Sigmoid colon (tissue), 7 donors: ENCODE measurements at places on chromosomes 6 and 20. TPM values are rescaled to one million over a fixed set of nuclear protein-coding genes. Genes with fewer than 3 reads are reported as not detected.

GRCh38 chr20:5996765-5997164 is 46.3 kb downstream of the MCM8 start:
- no peaks in the 10 kb centered on the region for H3K27me3 ChIP-seq

DNA sequence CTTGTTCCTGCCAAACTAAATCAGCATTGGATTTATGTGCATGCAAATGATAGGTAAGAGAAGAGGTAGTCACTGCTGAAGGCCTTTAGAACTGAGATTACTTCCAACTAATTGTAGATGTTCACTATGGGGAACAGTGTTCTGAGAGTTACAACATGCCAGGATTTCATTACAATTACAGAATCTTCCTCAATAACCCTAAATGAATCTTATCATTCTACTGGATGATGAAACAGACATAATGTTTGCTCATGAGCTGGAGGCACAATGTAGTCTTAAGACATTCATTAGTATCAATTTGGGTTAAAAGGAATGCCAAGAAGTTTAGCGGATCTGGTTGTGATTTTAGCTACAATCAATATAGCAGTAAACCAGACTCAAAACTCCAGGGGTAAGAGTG is 248.9 kb upstream of the THEMIS start:
- no peaks in the 10 kb centered on the region for H3K27me3 ChIP-seq
- H3K27ac ChIP-seq = no peak overlapping the region
- H3K36me3 ChIP-seq = no peaks in the 10 kb centered on the region
- no peak for DNase-seq
- no peak overlapping the region for H3K4me3 ChIP-seq
- H3K4me1 ChIP-seq = no peaks in the 10 kb centered on the region

DNA sequence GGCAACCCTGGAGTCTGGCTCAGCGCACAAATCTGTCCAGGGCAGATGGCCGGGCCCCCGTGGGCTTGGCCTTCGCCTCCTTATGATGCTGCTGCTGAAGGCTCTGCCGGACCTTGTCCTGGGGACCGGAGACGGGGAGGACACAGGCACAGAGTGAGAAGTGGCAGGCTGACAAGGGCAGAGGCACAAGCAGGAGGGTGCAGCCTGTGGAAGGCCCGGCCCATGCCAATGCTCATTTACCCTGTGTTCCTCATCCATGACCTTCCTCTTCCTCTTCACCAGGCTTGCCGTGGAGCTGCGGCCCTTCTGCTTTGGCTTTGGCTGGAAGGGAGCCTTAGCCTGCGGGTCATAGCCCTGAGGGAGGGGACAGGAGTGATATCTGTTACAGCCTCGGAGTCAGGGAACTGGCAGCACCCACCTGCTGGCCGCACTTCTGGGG is 2.4 kb downstream of the B3GALT4 start:
- DNase-seq = no peak
- H3K4me1 ChIP-seq = peaks cover 37% of the 10 kb centered on the region
- H3K4me3 ChIP-seq = no peak overlapping the region

DNA sequence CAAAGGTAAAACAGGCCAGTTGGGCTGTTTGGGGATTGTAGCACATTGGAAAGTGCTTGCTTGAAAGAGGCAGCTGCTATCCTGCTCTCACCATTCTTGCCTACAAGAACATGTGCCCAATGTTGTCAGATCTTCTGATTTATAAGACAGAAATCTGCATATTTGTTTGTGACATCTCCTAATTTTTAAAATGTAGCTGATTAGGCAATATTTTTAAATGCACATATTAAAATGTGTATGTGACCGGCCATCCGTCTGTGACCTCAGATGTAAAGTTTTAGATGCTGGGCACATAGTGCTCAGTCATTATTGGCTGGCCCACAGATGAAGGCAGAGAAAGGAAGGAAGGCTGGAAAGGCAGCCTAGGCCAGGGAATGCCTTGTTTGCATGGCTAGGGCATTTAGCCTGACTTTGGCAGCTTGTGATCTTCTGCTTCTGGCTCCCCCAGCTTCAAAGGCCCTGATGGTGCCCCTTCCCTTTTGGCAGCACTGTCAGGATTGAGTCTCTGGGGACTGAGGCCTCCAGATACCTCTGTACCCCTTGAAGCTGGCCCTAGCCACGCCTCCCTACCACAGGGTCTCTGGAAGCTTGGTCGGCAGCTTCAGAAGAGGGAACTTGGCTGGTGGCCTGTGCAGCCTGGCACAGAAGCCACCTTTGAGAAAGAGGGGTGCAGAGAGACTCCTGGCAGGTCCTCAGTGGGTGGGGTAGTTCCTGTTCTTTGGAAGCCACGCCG is 6.4 kb downstream of the SNPH start:
- H3K27ac ChIP-seq = no peak overlapping the region
- no peaks in the 10 kb centered on the region for H3K36me3 ChIP-seq
- no peaks in the 10 kb centered on the region for H3K27me3 ChIP-seq

DNA sequence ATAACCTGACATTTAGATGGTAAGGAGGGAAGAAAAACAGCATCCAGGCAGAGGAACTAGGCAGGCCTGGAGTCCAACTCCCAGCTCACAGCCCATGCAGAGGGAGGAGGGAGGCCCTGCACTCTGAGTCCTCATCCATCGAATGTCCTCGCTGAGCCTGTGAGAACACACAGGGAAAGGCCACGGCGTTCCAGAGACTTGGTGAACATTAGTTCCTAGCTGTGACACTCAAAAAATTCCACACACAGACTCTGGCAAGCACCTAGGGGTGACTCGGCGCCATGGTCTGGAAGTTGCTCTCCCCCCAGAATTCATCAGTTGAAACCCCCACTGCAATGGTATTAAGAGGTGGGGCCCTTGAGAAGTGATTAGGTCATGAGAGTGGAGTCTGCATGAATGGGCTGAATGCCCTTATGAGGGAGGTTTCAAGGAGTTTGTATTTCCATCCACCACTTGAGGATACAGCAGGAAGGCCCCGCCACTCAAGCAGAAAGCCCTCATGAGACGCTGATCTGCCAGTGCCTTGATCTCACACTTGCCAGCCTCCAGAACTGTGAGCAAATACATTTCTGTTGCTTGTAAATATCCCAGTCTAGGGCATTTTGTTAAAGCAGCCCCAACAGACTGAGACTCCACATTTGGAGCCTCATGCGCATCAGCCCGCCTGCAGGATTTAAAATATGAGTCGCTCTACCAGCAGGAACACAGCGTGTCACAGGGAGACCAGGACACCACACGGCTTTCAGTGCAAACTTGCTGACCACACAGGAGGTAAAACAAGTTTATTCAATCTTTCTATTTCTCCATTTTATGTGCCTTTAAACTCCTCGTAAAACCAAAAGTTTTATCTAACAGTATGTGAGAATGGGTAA is 73.9 kb downstream of the WDR27 start:
- no peak for DNase-seq
- no peak overlapping the region for H3K4me3 ChIP-seq
- no peaks in the 10 kb centered on the region for H3K36me3 ChIP-seq

DNA sequence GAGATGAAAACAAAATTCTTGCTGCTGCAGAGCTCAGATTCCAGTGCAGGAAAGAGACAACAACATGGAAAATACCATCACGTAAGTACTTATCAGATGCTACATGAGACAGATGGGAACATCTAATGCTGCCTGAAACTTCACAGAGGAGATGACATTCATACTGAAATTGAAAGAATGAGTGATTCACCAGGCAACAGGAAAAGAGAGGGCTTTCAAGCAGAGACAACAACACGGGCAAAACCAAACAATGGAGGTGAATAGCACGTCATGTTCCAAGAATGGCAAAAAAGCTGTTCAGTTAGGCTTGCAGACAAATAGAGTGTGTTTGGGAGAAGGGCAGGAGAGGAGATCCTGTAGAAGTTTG is 39.3 kb downstream of the GTF2H5 start:
- no peaks in the 10 kb centered on the region for H3K4me1 ChIP-seq
- no peaks in the 10 kb centered on the region for H3K36me3 ChIP-seq
- H3K4me3 ChIP-seq = no peak overlapping the region
- DNase-seq = no peak
- H3K27ac ChIP-seq = no peak overlapping the region
- no peaks in the 10 kb centered on the region for H3K27me3 ChIP-seq

GRCh38 chr6:4803343-4803744 is 27.1 kb downstream of the CDYL start:
- no peak overlapping the region for H3K27ac ChIP-seq
- DNase-seq = no peak
- no peak overlapping the region for H3K4me3 ChIP-seq
- peaks cover 31% of the 10 kb centered on the region for H3K4me1 ChIP-seq
- H3K36me3 ChIP-seq = no peaks in the 10 kb centered on the region
- no peaks in the 10 kb centered on the region for H3K27me3 ChIP-seq

GRCh38 chr6:95227351-95227750 is 350.0 kb upstream of the MANEA start:
- no peaks in the 10 kb centered on the region for H3K36me3 ChIP-seq
- H3K27ac ChIP-seq = no peak overlapping the region
- H3K4me1 ChIP-seq = no peaks in the 10 kb centered on the region
- no peak for DNase-seq
- H3K27me3 ChIP-seq = no peaks in the 10 kb centered on the region
- H3K4me3 ChIP-seq = no peak overlapping the region

DNA sequence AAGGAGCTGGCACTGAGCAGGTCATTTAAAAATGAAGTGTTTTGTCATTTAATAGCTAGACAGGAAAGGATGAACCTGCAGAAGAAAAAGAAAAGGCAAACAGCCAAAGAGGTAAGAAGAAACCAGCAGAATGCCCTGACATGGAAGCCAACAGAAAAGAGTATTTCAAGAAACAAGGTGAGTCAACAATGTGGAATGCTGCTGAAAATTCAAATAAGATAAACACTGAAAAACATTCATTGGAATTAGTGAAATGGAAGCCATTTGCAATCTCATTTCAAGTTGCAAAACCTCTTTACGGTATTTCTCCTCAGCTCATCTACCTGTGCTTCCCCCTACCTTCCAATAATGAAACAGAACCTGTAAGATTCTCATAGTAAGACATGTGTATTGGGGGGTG is 59.6 kb downstream of the RWDD2A start:
- DNase-seq = no peak
- H3K27me3 ChIP-seq = no peaks in the 10 kb centered on the region
- no peak overlapping the region for H3K4me3 ChIP-seq
- no peaks in the 10 kb centered on the region for H3K4me1 ChIP-seq
- no peak overlapping the region for H3K27ac ChIP-seq

GRCh38 chr6:116210750-116211425 is 43.0 kb downstream of the TSPYL4 start:
- peaks cover 3% of the 10 kb centered on the region for H3K36me3 ChIP-seq
- no peak for DNase-seq
- H3K27me3 ChIP-seq = no peaks in the 10 kb centered on the region
- H3K4me1 ChIP-seq = peaks cover 5% of the 10 kb centered on the region
- H3K4me3 ChIP-seq = no peak overlapping the region

DNA sequence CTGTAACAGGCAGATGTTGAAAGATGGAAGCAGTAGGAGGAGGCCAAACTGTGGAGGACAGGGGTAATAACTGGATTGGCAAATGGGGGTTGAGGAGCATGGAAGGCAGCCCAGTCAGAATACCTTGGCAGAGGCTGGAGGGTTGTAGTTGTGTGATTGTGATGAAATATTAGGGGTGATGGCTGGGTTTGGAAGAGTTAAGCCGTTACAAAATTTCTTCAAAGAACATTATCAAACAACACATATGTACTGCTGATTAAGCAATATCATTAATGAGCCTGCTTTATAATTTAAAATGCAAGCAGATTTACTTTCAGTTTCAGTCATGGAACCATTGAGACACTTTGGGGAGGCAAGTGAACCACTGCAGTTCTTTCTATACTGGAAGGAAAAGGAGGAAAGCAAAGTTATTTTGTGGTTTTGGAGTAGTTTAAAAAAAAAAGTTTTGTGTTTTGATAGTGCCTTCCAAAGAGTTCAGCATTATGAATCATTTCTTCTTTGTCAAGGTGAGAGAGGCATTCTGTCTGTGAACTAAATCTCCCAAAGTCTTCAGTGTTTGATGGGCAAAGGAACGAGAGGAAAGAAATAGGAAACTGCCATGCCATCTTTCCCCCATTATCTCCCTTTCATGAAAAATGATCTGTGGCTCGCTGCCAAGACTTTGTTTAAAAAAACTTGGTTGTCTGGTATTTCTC is 20.7 kb downstream of the FOXO3 start:
- H3K27ac ChIP-seq = peak overlapping the region; percentile 83
- peak; percentile 85 for DNase-seq
- no peaks in the 10 kb centered on the region for H3K36me3 ChIP-seq
- no peaks in the 10 kb centered on the region for H3K27me3 ChIP-seq
- H3K4me1 ChIP-seq = no peaks in the 10 kb centered on the region

GRCh38 chr6:136282906-136283305 is 6.7 kb downstream of the BCLAF1 start:
- no peaks in the 10 kb centered on the region for H3K27me3 ChIP-seq
- DNase-seq = no peak
- no peak overlapping the region for H3K27ac ChIP-seq
- H3K36me3 ChIP-seq = peaks cover 29% of the 10 kb centered on the region
- H3K4me1 ChIP-seq = peaks cover 83% of the 10 kb centered on the region
- H3K4me3 ChIP-seq = no peak overlapping the region

- H3K36me3 ChIP-seq = no peaks in the 10 kb centered on the region
- no peaks in the 10 kb centered on the region for H3K27me3 ChIP-seq
- no peak for DNase-seq
- H3K4me3 ChIP-seq = no peak overlapping the region
- no peak overlapping the region for H3K27ac ChIP-seq
Measured at GRCh38 chr6:36714511-36714910, 16.9 kb downstream of the RAB44 start.

- DNase-seq = no peak
- no peaks in the 10 kb centered on the region for H3K27me3 ChIP-seq
- no peak overlapping the region for H3K4me3 ChIP-seq
- peaks cover 13% of the 10 kb centered on the region for H3K4me1 ChIP-seq
Measured at GRCh38 chr20:47765691-47766594, 19.3 kb downstream of the SULF2 start.

DNA sequence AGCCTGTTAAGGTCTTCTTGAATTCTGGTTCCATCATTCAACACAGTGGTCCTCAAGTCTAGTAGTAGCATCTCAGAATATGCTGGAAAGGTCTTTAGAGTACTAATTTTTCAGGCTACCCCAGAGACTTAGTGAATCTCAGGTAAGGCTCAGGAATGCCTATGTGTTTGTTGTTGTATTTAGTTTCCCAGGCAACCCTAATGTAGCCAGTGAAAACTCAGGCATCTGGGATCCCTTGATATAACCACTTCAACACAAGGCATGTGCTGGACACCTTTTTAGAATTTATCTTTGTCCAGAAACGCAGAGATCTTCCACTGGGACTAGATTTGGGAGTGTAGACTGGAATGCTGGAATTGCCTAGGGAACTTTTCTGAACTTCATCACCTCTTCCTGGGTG is 597.9 kb upstream of the FLRT3 start:
- no peaks in the 10 kb centered on the region for H3K4me1 ChIP-seq
- no peak overlapping the region for H3K4me3 ChIP-seq
- DNase-seq = no peak

Gene ZC3H12D
- polyA plus RNA-seq = 9.2 TPM

Gene TGM3
- polyA plus RNA-seq = 0.42 TPM

Gene ZC2HC1B
- polyA plus RNA-seq = not detected

Gene SLCO4A1
- 3.6 TPM for polyA plus RNA-seq

Gene SIRPB1
- polyA plus RNA-seq = 0.98 TPM

Gene TGM2
- polyA plus RNA-seq = 7.2 TPM

Gene HLA-DRA
- polyA plus RNA-seq = 1,090 TPM

Gene ADA
- 13.8 TPM for polyA plus RNA-seq

Gene CITED2
- polyA plus RNA-seq = 57.7 TPM

Gene B4GALT5
- 46.0 TPM for polyA plus RNA-seq

Gene OLIG3
- not detected for polyA plus RNA-seq
